Stomach (tissue), 19 donors: ENCODE measurements at places on chromosomes 1 and 21. TPM values are rescaled to one million over a fixed set of nuclear protein-coding genes. Genes with fewer than 3 reads are reported as not detected.

DNA sequence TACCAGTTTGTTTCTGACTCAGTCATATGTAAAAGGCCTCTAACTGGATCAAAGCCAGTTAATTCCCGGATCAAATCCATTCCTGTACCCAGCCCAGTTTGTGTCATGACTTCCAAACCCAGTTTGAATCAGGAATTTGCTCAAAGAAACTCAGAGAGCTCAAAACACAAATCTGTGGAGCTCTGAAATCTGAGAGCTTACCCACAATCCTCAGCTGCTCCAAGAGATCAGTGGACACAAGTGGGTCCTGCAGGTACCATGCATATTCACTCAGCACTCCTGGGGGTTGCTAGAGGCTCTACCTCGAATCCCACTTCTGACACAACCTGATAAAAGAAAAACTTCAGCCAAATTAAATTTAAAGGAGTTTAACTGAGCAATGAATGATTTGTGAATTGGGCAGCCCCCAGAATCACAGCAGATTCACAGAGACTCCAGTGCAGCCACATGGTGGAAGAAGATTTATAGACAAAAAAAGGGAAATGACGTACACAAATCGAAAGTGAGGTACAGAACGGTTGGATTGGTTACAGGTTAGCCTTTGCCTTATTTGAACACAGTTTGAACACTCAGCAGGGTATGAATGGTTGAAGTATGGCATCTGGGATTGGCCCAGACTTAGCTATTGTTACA is 11.9 kb upstream of the MRPL55 start:
- H3K36me3 ChIP-seq: no peaks in the 10 kb centered on the region
- no peak overlapping the region for H3K4me3 ChIP-seq
- no peak for DNase-seq

DNA sequence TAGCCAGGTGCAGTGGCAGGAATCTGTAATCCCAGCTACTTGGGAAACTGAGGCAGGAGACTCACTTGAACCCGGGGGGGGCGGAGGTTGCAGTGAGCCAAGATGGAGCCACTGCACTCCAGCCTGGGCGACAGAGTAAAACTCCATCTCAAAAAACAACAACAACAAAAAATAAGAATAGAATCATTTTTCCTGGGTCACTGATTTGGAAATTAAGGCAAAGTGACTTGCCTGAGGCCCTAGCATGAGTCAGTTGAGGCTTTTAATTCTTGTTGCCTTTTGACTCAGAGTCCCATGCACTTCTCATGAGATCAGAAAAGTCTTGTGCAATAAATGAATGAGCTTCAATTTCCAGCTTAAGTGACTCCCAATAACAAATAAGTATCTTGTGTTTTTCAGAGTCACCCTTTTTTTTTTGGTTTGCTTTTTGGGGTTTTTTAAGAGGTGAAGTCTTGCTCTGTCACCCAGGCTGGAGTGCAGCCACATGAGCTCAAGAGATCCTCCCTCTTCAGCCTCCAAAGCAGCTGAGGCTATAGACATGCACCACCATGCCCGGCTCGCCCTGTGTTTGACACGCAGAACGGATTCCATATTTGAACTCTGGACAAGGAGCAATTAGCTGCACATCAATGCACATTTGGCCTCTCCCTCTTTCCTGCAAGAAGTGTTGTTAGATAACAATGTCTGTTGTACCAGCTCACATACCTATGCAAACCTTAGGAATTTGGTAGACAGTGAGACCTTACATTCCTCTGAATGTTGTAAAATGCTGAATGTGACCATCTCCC is 3.4 kb upstream of the PLEKHM2 start:
- H3K27me3 ChIP-seq: no peaks in the 10 kb centered on the region
- DNase-seq: peak; percentile 20
- H3K27ac ChIP-seq: peak overlapping the region; percentile 64
- H3K36me3 ChIP-seq: no peaks in the 10 kb centered on the region

- peak overlapping the region; percentile 35 for H3K27ac ChIP-seq
- H3K4me3 ChIP-seq: no peak overlapping the region
- H3K4me1 ChIP-seq: peaks cover 39% of the 10 kb centered on the region
These were observed 54.4 kb downstream of the EDN2 start for GRCh38 chr1:41430069-41430468.

GRCh38 chr21:21973806-21974205 is 975.6 kb downstream of the NCAM2 start:
- no peaks in the 10 kb centered on the region for H3K36me3 ChIP-seq
- peak; percentile 6 for DNase-seq
- H3K4me3 ChIP-seq: no peak overlapping the region
- no peaks in the 10 kb centered on the region for H3K4me1 ChIP-seq
- H3K27ac ChIP-seq: no peak overlapping the region

The AGL gene
- 4.3 TPM for polyA plus RNA-seq

DNA sequence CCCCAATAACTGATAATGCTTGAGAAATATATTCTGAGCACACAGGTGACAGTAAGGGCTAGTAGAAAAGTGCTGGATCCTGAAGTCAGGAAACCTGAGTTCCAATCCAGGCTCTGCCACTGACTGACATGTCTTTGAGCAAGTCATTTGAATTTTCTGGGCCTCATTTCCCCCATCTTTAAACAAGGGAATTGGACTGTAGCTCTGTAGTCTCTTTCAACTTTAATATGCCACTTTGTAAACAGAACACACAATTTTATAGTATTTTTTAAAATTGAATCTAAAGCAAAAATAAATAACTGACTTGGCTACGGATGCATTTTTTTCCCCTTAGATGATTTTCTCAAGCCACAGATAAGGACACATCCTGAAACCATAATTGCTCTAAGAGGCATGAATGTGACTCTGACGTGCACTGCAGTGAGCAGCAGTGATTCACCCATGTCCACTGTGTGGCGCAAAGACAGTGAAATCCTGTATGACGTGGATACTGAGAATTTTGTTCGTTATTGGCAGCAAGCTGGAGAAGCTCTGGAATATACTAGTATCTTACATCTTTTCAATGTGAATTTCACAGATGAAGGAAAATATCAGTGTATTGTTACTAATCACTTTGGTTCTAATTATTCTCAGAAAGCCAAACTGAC is 37.0 kb downstream of the LRIG2 start:
- no peak overlapping the region for H3K4me3 ChIP-seq
- no peak overlapping the region for H3K27ac ChIP-seq
- no peaks in the 10 kb centered on the region for H3K27me3 ChIP-seq
- H3K36me3 ChIP-seq: peaks cover 100% of the 10 kb centered on the region

DNA sequence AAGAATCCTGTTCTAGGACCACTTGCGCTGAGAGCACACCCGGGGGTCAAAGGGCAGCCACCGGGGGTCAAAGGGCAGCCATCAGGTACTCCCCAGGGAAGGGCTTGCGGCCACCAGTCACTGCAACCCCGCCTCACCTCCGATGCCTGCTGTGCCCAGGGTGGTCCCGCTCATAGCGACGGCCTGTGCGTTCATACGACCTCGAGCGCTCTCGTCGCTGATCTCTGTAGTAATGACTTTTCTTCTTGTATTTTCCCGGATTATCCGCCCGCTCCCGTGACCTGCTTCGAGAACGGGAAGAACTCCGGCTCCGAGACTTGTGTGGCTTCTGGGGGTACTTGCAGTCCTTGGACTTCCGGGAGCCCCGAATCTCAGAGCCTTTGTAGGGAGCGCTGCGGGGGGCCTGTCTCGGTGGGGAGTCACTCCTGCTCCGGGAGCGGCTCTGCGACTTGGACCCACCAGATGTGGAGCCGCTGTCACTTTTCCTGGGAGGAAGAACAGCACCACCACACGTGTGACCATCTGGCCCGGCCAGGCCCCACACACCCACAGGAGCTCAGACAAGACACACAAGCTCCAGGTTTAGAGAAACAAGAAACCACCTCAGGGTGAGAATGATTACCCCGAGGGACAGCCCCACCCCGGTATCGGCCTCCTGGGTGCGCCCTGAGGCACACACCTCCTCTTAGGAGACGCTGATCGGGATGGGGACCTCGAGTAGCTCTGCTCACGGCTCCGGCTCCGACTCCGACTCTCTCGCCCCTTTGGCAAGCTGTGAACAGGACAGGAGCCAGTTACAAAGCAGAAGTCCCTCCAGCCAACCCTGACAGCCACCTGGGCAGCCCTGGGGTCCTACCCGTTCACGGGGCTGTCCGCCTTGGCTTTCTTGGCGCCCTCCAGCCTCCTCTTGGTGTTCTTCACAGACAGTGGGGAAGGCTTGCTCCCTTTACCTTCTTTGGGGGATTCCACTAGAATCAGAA is 11.7 kb downstream of the CCNL2 start:
- H3K27me3 ChIP-seq: no peaks in the 10 kb centered on the region
- no peaks in the 10 kb centered on the region for H3K4me1 ChIP-seq
- H3K4me3 ChIP-seq: no peak overlapping the region
- no peak overlapping the region for H3K27ac ChIP-seq
- peaks cover 79% of the 10 kb centered on the region for H3K36me3 ChIP-seq

The PTPRF gene
- polyA plus RNA-seq: 30.4 TPM

DNA sequence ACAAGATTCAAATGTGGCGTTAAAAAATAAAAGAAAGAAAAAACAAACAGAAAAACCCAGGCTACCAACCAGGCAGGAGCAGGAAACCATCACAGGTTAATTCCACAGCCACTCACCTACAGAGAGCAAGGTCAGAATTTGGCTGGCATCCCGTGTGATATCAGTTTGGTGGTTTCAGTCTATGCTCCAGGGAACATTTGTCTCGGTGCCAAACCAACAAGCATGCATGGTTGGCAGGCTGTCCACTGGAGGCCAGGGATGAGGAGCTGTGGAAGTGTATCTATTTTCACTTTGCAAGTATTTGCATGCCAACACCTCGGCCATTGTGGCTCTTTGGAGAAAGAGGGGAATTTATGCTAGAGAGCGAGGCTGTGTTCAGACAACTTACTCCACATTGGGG is 53.1 kb upstream of the PROX1 start:
- H3K4me3 ChIP-seq: no peak overlapping the region
- H3K4me1 ChIP-seq: no peaks in the 10 kb centered on the region
- H3K27me3 ChIP-seq: no peaks in the 10 kb centered on the region

The HES2 gene
- not detected for polyA plus RNA-seq
